ENCODE measurements at places on chromosomes 7 and 10. TPM values are rescaled to one million over a fixed set of nuclear protein-coding genes. Genes with fewer than 3 reads are reported as not detected.

DNA sequence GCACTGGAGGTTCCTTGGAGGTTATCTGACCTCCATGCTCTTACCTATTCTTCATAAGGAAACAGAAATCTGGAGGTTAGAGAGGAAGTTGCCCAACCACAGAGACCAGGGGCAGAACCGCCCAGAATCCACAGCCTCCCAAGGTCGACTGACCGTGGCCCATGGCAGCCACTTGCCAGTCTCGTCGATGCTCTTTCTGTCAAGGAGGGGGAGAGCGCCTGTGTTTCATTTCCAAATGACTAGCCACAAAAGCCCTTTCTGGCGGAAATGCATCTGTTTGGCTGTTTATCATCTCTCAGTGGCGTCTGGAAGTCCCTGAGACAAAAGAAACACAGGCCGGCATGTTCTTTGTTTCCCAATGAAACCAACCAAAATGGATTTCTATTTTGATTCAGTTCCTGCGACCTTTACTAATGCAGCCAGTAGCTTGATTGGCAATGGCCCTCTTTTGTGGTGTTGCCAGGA, 2.9 kb downstream of the RAMP3 start:
- no peak for DNase-seq

GRCh38 chr10:132511121-132512051, 26.2 kb upstream of the INPP5A start:
- DNase-seq = no peak

DNA sequence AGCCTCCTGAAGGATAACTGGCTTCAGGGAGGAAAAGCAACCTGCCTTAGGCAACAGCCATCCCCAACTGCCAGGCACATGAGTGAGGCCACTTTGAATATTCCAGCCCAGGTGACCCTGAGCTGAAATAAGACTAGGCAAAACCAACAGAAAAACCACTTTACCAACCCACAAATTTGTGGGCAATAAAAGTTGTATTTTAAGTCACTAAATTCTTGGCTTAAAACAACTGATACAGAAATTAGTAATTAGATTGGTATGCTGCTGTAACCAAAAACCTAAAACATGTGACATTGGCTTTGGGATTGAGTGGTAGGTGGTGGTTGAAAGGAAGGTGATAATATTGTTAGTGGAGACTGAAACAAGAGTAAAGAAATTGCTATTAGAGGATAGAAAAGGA, 39.9 kb downstream of the ABCB4 start:
- DNase-seq = no peak

DNA sequence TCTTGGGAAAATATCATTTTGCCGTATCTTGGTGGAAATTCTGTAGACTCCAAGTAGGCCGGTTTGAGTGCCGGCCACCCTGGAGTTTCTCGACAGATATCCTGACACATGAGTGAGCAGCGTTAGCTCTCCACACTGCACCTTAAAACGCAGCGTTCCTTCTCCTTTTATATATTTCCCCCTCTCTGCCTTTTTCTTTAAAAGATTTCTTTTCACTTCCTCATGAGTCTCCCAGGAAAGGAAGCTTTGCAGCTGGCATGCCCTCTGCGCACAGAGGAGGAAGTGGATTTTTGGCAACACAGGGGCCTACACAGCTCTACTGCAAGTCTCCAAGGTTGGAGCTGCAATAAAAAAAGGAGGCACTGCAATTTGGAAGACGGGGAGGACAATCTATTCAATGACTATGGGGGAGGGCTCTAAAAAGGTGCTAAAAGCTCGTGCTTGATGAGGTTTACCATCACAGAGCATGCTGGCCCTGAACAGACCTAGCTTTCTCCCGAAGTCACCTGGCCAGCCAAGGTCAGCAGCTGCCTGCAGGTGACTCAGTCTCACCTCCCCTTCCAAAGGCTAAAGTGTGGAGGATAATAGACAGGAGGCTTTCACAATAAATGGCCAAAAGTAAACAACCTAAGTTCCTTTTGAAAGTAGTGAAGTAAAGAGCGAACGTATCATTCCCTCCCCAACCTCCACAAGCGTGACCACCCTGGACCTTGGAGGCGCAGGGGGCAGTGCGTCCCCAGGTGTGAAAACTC, 252.8 kb downstream of the ZMYND11 start:
- no peak for DNase-seq

GRCh38 chr7:123725586-123726171, 23.1 kb downstream of the WASL start:
- no peak for DNase-seq

DNA sequence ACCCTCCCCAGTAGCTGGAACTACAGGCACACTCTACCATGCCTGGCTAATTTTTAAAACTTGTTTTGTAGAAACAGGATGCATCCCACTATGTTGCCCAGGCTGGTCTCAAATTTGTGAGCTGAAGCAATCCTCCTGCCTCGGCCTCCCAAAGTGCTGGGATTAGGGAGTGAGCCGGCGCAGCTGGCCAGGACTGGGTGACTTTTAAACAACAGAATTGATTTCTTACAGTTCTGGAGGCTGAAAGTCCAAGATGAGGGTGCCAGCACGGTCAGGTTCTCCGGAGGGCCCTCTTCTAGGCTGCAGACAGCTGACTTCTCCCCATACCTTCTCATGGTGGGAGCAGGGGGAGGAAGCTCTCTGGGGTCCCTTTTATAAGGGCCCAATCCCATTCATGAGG, 75.2 kb upstream of the CHST15 start:
- DNase-seq = no peak

- DNase-seq = no peak
Observed at GRCh38 chr10:12484002-12484918, 134.9 kb downstream of the CAMK1D start.

DNA sequence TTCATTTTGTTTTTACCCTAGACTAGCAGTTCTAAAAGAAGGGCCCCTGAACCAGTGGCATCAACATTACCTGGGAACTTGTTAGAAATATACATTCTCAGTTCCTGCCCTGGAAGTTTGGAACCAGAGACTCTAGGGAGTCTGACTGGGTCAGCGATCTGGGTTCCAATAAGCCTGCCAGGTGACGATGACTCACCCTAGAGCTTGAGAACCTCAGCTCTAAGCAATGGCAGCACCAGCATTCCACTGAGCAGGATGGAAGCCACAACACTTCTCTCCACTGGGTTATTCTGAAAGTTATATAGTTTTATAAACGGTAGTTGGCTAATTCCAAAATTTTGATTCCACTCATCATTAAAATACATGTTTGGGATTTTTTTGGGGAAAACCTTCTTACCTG, 97.0 kb upstream of the AMPH start:
- DNase-seq = no peak

GRCh38 chr10:45550903-45551786, 121.4 kb downstream of the ZFAND4 start:
- DNase-seq = peak; percentile 75

The SLC39A12 gene
- total RNA-seq = under 0.01 TPM

The KCNK18 gene
- total RNA-seq = not detected

- no peak for DNase-seq
Observed at GRCh38 chr7:3998060-3998459, 684.0 kb upstream of the FOXK1 start.

GRCh38 chr7:102279537-102280400, 6.9 kb upstream of the SH2B2 start:
- DNase-seq = peak; percentile 75

GRCh38 chr10:67100951-67101350, 175.1 kb downstream of the LRRTM3 start:
- DNase-seq = no peak

The PTER gene
- 7.5 TPM for total RNA-seq

DNA sequence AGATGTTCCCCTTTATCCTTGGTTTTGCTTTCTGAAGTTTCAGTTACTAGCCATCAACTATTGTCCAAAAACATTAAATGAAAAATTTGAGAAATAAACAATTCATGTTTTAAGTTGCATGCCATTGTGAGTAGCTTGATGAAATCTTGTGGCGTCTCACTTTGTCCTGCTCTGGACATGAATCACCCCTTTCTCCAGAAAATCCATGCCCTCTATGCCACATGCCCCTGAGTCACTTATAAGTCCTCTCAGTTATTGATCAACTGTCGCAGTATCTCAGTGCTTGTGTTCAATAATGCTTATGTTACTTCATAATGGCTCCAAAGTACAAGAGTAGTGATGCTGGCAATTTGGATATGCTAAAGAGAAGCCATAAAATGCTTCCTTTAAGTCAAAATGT, 208.0 kb upstream of the FERD3L start:
- no peak for DNase-seq

GRCh38 chr10:74983383-74983782, 128.1 kb upstream of the SAMD8 start:
- DNase-seq = no peak

- DNase-seq = peak; percentile 80
Observed at GRCh38 chr7:121547544-121548092, 151.5 kb upstream of the FAM3C start.
